Aorta (tissue), 5 donors: ENCODE measurements at places on chromosomes 7 and 10. TPM values are rescaled to one million over a fixed set of nuclear protein-coding genes. Genes with fewer than 3 reads are reported as not detected.

DNA sequence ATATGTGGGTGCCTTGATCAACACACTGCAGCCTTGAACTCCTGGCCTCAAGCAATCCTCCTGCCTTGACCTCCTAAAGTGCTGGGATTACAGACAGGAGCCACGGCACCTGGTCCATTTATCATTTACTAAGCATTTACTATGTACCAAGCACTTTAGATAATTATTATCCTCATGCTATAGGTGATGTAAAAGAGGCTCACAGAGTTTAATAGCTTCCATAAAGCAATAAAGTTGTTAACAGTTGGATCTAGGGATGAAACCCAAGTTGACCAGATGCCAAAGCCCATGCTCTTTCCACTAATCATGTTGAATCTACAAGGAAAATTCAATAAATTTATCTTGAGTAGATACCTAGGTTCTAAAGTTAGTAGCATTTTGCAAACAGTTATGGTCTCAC lies 5.0 kb downstream of the NAPEPLD start:
- no peaks in the 10 kb centered on the region for H3K27me3 ChIP-seq
- H3K36me3 ChIP-seq = no peaks in the 10 kb centered on the region
- H3K27ac ChIP-seq = no peak overlapping the region
- H3K4me3 ChIP-seq = no peak overlapping the region

DNA sequence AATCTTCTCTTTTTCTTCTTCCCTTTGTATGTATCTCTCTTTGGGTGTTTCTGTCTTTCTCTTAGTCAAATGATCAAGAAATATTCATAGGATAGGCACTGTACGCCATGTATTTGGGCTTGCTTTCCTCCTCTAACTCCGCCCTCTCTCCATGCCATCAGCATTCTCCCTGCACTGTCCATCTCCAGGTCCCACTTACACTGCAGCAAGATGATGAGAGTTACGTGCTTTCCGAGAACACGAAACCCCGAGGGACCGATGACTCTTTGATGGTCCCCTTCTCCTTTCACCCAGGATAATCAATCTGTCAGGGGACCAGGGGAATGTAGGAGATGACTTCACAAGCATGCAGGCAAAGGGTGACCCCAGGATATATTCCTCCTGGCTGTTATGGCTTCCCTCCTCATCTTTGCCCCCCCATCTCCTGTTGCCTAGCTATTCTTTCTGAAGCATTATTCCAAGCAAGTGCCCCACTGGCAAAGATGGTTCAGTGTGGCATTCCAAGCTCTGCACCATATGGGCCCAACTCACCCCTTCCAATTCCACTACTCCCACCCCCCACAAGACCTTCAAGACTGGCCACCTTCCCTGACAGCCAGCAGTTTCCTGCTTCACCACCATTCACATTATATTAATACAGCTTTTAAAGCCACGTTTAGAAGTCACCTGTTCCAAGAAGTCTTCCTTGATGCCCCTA lies 40.0 kb downstream of the HIF1AN start:
- H3K27me3 ChIP-seq = no peaks in the 10 kb centered on the region
- H3K4me1 ChIP-seq = no peaks in the 10 kb centered on the region
- no peaks in the 10 kb centered on the region for H3K36me3 ChIP-seq
- no peak overlapping the region for H3K4me3 ChIP-seq

- H3K4me3 ChIP-seq = no peak overlapping the region
- DNase-seq = no peak
- H3K4me1 ChIP-seq = no peaks in the 10 kb centered on the region
- H3K27ac ChIP-seq = no peak overlapping the region
Measured at GRCh38 chr7:14503623-14504022, 398.9 kb downstream of the DGKB start.

DNA sequence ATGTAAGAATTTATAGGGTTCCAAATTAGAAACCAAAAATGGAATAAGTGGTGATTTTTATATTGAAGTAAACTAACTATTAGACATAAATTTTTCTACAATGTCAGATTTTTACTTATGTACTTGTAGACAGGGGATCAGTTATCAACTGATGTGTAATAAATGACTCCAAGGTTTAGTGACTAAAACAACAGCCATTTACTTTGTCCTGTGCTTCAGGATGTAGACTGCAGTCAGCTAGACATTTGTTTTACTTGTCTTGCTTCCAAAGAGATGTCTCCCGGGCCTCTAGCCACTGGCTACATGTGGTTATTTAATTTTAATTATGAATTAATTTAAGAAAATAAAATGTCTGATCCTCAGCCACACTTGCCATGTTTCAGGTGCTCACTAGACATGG lies 249.7 kb upstream of the IGFBP3 start:
- no peaks in the 10 kb centered on the region for H3K4me1 ChIP-seq
- no peak overlapping the region for H3K4me3 ChIP-seq
- no peak for DNase-seq
- no peak overlapping the region for H3K27ac ChIP-seq
- no peaks in the 10 kb centered on the region for H3K27me3 ChIP-seq

DNA sequence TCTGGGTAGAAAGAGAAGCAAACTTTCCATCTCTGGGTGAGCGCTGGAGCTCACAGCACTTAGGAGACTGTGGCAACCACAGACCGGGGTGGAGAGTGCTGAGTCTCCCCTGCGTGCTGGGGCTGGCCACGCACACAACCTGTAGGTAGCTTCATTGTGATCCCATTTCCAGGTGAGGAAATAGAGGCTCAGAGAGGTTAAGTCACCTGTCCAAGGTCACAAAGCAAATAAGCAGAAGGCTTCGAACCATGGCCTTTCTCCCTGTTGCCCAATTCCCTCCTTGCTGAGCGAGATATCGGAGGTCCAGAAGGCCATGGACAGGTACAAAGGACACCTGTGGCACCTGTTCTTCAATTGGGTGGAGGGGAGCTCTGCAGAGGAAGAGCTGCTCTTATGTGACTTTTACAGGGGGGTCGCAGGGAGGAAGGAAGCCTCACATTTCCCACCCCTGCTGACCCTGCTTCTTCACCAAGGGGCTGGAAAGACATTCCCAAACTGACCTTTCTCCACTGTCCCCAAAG lies 39.4 kb downstream of the ZCCHC24 start:
- H3K27ac ChIP-seq = no peak overlapping the region
- no peaks in the 10 kb centered on the region for H3K36me3 ChIP-seq
- H3K4me3 ChIP-seq = no peak overlapping the region

GRCh38 chr7:136293272-136293671 lies 316.1 kb upstream of the MTPN start:
- H3K36me3 ChIP-seq = no peaks in the 10 kb centered on the region
- H3K4me1 ChIP-seq = no peaks in the 10 kb centered on the region

GRCh38 chr10:88787463-88787862 lies 15.1 kb upstream of the LIPM start:
- H3K27me3 ChIP-seq = no peaks in the 10 kb centered on the region
- H3K4me1 ChIP-seq = no peaks in the 10 kb centered on the region
- H3K4me3 ChIP-seq = no peak overlapping the region
- no peaks in the 10 kb centered on the region for H3K36me3 ChIP-seq

Gene DMBT1
- 0.12 TPM for total RNA-seq

Gene C7orf57
- not detected for total RNA-seq

DNA sequence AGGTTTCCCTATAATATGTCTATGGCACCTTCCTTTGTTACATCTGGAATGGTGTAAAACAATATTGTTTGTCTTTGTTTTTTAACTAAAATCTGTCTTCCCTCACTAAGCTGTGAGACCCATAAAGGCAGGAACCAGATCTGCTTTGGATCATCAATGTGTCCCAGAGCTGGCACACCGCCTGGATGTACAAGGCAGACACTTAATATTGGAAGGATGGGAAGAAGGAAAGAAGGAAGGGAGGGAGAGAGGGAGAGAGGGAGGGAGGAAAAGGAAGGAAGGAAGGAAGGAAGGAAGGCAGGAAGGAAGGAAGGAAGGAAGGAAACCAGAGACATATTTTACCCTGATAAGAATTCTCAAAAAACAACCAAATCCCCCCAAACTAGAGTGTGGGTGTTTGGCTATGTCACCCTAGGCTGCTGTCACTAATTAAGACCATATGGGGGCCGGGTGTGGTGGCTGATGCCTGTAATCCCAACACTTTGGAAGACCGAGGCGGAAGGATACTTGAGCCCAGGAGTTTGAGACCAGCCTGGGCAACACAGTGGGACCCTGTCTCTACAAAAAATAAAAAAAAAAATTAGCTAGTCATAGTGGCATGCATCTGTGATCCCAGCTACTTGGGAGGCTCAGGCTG lies 59.6 kb downstream of the SH3PXD2A start:
- H3K4me3 ChIP-seq = no peak overlapping the region
- no peaks in the 10 kb centered on the region for H3K4me1 ChIP-seq
